ENCODE measurements at places on chromosomes 12 and 14.

GRCh38 chr14:103562179-103562428, 353 bp downstream of the BAG5 start:
- no peak for DNase-seq

DNA sequence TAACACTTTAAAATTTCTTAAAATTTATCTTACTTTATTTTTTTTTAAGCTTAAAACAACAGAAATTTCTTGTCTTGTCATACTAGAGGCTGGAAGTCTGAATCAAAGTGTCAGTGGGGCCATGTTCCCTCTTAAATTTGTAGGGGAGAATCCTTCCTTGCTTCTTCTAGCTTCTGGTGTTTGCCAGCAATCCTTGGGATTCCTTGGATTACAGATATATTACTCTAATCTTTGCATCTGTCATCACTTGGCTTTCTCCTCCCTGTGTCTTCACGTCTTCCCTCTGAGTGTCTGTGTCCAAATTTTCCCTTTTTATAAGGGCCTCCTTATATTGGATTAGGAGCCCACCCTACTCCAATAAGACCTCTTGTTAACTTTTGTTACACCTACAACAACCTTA, 135.6 kb upstream of the PTPRB start:
- DNase-seq, result no peak

DNA sequence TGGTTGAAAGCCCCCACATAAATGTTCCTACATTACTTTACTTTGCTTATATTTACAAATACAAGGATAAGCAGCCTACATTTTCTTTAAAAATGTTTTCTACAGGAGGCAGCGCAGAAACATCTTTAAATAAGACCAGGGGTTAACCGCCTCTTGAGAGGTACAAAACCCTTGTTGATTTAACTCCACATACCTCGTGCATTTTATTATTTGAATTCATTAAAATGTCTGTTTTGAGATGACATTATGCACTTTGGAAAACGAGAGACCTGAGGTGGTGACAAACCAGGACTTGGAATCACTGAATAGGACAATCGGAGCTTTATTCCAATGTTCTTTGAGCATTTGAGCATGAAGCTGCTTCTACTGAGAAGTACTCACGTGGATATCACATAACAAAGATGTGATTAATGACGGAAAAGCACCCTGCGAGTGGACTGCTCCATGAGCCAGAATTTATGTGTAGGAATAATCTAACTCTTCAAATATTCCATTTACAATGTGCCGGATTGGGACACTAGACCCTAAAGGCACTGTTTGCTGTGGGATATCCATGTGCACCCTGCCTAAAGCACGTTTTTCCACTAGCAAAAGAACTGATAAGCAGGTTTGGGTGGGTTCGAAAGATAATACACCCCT, 746 bp upstream of the DUSP16 start:
- DNase-seq, result no peak

DNA sequence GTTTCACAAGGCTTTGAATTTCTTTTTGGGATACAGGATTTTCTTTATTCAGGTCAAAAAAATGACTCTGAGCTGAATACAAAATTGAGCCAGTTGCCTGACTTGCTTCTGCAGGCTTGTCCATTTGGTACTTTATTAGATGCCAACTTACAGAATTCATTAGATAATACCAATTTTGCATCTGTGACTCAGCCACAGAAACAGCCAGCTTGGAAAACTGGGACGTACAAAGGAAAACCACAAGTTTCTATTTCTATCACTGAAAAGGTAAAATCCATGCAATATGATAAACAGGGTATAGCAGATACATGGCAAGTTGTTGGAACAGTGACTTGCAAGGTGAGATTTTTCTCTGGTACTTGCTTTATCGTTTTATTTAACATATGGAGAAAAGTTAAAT, 5.8 kb downstream of the AP5M1 start:
- no peak for DNase-seq

GRCh38 chr14:68384335-68384734, 408.5 kb downstream of the ZFP36L1 start:
- no peak for DNase-seq

GRCh38 chr12:24359418-24359817, 409.9 kb upstream of the SOX5 start:
- no peak for DNase-seq

- no peak for DNase-seq
These were observed 12.1 kb downstream of the CCDC63 start for GRCh38 chr12:110858848-110859247.

- no peak for DNase-seq
These were observed 10.2 kb downstream of the CD69 start for GRCh38 chr12:9750276-9751203.

- no peak for DNase-seq
These were observed 23.7 kb downstream of the KCNA1 start for GRCh38 chr12:4933411-4933810.

DNA sequence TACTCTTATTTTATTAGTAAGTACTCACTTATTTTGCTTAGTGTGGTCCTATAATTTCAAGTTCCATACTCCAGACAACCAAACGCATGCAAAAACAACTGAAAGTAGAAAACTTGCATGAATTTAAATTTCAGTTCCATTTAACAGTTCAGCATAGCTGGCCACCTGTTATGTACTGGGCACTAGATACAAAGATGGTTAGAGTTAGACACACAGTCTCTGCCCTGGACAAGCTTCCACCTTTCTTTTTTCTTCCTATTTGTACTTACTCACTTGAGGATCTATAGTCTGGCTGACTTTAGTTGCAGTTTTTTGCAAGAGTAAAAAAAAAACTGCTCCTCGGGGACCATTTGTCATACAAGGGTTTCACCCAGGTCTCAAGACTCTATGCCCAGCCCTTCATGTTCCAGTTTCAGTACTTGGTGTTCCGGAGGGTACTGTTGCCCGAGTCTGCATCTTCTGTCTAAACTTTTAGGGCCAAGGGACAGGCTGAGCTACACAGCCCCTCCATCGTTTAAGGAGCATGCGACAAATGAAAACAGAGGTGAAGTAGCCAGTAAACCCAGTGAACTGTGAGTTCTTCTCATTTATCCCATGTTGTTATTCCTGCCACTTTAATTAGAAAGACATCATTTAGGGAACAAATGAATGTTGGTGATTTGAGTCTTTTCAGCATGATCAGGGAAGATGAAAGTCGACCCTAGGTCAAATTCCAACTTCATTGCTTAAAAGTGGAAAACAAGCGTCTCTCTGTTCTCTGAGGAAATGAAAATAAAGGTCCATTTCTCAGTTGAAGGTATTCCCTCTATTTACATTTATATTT, 22.3 kb downstream of the RPGRIP1 start:
- no peak for DNase-seq

- DNase-seq, result no peak
These were observed 433.8 kb upstream of the MIS18BP1 start for GRCh38 chr14:45686771-45687170.

DNA sequence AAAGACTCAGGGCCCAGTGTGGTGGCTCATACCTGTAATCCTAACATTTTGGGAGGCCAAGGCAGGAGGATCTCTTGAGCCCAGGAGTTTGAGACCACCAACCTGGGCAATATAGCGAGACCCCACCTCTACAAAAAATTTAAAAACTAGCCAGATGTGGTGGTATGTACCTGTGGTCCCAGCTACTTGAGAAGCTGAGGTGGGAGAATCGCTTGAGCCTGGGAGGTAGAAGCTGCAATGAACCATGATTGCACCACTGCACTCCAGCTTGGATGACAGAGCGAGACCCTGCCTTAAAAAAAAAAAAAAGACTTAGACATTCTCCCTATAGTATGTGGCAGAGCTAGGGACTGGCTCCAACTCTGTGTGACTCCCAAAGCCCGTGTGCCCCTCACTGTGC, 2.9 kb downstream of the UBE3B start:
- no peak for DNase-seq

DNA sequence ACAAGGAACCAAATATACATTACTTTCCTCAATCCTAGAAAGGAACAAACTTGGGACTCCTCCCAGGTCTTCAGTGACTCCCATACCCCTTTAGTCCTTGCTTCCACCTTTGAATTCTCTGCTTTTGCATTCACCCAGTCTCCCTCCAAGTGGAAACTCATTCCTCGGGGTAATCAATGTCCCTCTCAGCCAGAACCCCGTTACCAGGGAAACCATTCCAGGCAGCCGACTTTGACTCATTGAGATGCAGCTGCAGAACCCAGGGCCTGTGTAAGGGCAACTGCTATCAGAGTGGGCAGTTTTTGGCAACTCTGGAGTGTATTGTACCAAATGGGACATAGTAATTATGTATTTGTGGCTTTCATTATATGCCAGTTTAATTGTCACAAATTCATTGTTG, 186.2 kb downstream of the NRXN3 start:
- DNase-seq, result no peak

GRCh38 chr14:90883782-90884181, 67.6 kb upstream of the TTC7B start:
- DNase-seq, result no peak

DNA sequence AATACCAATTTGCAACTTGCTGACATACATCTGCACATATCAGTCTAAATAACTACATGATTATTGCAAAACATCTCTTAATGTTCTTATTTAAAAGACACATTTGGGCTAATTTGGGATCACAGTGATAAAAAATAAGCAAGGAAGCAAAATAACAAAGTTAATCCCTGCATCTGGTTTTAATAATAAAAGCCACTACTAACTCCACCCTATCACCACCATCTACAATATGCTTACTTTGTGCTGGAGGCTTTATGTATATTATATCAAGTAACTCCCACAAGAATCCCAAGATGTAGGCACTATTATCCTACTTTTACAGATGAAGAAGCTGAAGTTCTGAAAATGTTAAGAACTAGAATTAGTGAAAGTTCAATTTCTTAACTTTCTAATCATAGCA, 45.7 kb downstream of the TAOK3 start:
- DNase-seq, result no peak

GRCh38 chr12:5912011-5912410, 33.0 kb downstream of the ANO2 start:
- no peak for DNase-seq

DNA sequence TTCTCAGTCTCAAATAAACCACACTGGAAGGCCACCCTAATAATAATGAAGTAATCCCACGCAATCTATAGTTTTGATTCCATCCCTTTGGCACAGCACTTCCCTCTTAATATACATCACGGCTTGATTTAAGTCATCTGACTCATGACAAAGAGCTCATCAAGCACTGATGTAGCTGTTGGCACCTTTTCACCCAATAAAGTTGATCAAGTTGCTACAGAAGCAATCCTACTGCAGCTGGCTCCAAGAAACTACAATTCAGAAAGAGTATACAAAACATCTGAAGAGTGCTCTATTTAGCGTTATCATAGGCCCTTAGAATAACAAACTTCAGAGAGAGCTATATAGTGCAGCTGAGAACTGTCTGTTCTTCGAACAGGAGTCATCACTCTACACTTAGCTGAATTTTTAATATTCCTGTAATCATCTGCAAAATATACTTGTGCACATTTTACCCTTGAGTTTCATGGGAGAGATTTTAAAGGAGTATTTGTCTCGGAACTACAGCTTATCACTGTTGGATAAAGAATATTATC, 94.9 kb downstream of the OSBPL8 start:
- no peak for DNase-seq

GRCh38 chr12:92028441-92028709, 117.3 kb downstream of the BTG1 start:
- no peak for DNase-seq

- no peak for DNase-seq
These were observed 793.5 kb upstream of the NOVA1 start for GRCh38 chr14:27391331-27391730.

DNA sequence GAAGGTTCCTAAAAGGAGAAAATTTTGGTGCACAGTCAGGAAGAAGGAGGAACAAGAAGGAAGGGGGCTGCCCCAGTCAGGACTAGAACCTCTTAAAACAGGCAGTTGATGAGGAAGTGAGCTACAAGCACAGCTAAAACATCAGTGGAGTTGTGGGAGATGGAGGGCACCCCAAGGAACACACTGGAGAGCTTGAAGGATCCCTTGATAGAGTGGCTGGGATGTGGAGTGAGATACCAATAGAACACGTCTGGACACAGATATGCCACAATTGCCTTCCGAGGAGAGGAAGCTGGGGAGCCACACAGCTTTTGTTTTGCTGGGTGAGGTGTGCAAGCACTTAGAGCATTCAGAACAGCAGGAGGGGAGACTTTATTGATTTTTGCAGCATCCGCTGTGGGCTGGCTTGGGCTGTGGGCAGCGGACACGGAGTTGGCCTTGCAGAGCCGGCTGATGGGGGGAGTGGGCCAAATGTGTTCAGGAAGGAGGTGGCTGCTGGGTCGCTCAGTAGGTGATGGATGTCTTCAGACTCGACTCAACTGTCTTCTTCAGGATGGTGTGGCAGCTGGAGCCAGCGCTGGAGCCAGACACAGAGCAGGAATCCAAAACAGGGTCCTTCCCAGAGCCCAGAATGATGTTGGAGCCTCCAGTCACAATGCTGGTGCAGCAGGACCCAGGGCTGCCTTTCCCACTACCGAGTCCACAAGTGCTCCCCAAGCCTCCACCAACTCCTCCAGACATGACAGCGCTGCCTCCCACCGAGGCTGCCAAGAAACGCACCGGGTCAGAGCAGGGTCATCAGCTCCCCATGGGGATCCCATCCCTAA, 4.7 kb upstream of the KRT79 start:
- DNase-seq, result no peak

DNA sequence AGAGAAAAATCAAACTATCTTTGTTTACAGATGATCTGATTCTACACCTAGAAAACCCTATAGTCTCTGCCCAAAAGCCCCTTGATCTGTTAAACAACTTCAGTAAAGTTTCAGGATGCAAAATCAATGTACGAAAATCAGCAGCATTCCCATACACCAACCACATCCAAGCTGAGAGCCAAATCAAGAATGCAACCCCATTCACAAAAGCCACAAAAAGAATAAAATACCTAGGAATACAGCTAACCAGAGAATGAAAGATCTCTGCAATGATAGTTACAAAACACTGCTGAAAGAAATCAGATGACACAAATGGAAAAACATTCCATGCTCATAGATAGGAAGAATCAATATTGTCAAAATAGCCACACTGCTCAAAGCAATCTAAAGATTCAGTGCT, 265.7 kb downstream of the AEBP2 start:
- no peak for DNase-seq

DNA sequence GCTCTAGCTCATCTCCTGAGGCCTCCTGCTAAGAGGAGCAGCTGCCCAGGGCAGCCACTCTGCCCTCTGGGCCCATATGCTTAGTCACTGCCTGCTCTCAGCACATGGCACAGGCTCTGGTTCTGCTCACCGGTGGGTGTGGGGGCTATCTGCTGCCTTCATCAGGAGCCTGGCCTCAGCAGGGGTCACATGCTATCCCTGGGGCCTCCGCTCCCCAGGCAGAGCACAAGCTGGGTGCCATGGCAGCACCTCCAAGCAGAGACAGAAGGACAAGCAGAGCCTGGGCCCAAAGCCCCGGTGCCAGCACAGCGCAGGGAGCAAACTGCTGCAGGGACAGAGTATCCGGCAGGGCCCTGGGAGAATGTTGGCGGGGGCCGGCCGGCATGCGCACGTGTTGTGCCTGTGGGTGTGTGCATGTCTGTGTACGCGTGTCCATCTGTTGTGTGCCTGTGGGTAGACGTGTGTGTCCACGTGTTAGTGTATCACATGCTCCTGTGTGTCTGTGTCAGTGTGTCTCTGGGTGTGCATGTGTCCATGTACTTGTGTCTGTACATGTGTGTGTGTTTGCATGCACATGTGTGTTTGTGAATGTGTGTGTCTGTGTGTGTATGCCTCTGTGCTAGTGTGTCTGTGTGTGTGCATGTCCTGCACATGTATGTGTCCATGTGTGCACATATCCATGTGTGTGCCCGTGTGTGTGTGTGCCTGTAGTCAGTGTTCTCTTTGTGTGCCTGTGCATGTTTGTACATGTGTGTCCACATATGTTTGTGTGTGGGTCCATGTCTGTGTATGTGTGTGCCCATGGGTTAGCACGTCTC, 326.9 kb downstream of the TMEM121 start:
- DNase-seq, result no peak

- DNase-seq, result no peak
These were observed 10.5 kb downstream of the RNASE10 start for GRCh38 chr14:20515846-20516245.
